HFFc6 (cell line): ENCODE measurements at places on chromosomes 2 and 18.
A peak's percentile ranks its signal among the peaks of the same experiment; 100 is the strongest.

- DNase-seq: peak; percentile 17
These were observed 5.3 kb upstream of the TYMS start for GRCh38 chr18:652131-652530.

GRCh38 chr18:49038423-49038822 is 87.7 kb upstream of the SMAD7 start:
- no peak for DNase-seq

GRCh38 chr2:221969087-221969829 is 329.5 kb downstream of the PAX3 start:
- peak; percentile 45 for DNase-seq

- peak; percentile 73 for DNase-seq
These were observed 46.8 kb upstream of the ANXA4 start for GRCh38 chr2:69694894-69695849.

DNA sequence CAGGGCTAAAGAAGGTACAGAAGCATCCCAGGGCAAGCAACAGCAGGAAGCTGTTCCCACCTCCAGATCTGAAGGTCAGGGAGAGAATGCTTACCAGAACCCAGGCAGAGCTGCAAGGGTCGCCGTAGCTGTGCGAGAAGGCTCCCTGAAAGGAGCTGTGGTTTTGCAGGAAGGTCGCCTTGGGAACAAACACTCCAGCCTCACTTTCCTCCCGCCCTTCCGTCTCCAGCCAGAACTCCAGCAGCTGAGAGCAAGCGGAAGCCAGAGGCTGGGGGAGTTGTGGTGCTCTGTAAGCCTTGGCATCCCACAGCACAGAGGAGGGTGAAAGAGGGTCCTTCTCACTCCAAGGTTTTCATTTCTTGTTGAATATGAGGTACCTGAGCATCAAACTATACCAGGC is 18.3 kb upstream of the ICOS start:
- DNase-seq: no peak

- no peak for DNase-seq
These were observed 29.8 kb downstream of the MGAT5 start for GRCh38 chr2:134283661-134284060.

- DNase-seq: peak; percentile 47
These were observed 33.2 kb upstream of the YES1 start for GRCh38 chr18:845152-845819.

GRCh38 chr2:99959261-99960014 is 183.0 kb downstream of the AFF3 start:
- no peak for DNase-seq

GRCh38 chr2:27160191-27160590 is 11.4 kb downstream of the TCF23 start:
- DNase-seq: no peak

- DNase-seq: peak; percentile 82
These were observed 26.4 kb downstream of the ASXL2 start for GRCh38 chr2:25851740-25852503.

DNA sequence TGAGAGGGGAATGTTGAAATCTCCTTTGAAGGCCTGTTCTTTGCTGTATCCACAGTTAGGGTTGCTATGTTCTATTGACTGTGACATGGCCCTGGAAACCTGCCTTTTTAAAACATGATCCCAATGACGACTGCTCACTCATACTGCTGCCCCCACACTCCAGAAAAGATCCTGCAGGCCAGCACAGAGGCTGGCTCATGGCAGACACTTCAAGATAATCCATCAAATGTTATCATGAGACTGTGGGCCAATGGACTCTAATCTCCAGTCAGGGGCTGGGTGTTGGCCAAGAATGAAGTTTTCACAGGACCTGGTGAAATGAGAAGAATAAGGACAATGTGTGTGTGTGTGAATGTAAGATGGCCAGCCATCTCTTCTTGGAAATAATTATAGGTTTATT is 59.0 kb upstream of the THOC1 start:
- DNase-seq: no peak

- DNase-seq: no peak
These were observed 108.1 kb upstream of the CREB1 start for GRCh38 chr2:207421671-207422070.

- peak; percentile 5 for DNase-seq
These were observed 156.5 kb downstream of the ARL6IP6 start for GRCh38 chr2:152874955-152875354.

- DNase-seq: peak; percentile 64
These were observed 14.1 kb downstream of the GLI2 start for GRCh38 chr2:120749506-120750431.

DNA sequence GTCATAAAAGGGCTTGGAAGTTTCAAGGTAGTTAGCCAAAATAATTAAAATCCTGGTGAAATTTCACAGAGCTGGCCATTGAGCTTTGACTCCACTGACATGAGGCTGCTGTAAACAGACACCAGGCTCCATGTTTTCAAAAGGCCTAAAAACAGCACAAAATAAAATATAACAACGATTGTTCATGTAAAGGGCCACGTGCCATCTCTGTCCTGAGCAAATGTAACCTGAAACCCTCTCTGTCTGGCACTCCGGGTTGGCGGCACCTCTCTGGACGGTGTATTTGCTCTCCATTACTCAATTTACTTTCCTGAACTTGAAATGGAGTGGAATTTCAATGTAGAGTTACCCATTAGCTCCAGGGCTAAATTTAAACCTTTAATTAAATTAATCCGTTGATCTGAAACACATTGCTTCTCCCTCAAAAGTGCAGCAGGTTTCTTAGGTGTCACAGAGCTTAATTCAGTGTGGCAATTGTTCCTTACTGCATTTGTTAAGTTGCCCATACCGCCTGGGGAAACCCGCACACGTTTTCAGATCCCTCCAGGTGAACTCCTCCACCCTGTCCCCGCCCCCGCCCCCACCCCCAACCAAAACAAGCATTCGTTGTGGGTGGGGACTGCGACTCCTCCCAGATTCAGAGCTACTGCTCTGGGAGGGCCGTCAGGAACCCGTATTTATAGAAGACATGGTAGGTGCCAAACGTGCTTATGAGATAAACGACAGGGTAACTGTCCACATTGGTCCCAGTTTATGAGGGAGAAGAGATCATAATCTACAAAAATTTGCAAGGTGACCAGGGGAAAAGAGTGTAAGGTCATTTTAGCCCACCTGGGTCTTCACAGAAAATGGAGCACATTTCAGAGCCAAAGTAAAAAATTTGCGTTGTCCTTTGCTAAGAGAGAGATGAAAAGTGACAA is 1.2 kb upstream of the CABLES1 start:
- no peak for DNase-seq

GRCh38 chr18:26804519-26804918 is 61.0 kb downstream of the AQP4 start:
- no peak for DNase-seq

- no peak for DNase-seq
These were observed 2.9 kb upstream of the CASP10 start for GRCh38 chr2:201180010-201180409.

GRCh38 chr2:72685638-72686213 is 140.1 kb downstream of the EXOC6B start:
- no peak for DNase-seq

DNA sequence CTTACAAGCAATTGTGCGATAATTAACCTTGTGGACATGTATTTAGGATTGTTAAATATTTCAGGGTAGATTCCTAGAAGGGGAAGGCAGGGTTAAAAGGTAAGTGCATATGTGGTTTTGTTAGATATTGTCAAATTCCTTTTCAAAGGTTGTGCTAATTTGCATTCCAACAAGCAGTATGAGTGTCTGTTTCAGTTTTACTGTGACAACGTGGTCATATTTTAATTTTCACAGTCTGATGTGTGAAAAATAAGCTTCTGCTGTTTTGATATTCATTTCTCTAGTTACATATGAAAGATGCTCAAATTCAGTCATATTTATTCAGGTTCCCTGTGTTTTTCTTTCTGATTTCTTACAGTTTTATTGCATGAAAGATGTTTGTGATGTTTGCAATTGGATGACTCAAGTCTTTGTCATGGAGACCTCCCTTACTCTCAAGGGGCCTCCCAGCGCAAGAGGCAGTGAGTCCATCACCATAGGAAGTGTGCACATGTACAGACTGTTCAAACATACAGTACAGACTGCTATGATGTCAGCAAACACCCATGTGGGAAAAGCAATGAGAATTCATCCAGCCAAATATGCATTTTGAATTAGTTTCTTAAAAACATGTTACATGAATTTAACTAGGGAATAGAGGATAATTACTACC is 310.8 kb downstream of the GALR1 start:
- DNase-seq: no peak
